ENCODE measurements at places on chromosomes 1 and 21.
A peak's percentile ranks its signal among the peaks of the same experiment; 100 is the strongest.

DNA sequence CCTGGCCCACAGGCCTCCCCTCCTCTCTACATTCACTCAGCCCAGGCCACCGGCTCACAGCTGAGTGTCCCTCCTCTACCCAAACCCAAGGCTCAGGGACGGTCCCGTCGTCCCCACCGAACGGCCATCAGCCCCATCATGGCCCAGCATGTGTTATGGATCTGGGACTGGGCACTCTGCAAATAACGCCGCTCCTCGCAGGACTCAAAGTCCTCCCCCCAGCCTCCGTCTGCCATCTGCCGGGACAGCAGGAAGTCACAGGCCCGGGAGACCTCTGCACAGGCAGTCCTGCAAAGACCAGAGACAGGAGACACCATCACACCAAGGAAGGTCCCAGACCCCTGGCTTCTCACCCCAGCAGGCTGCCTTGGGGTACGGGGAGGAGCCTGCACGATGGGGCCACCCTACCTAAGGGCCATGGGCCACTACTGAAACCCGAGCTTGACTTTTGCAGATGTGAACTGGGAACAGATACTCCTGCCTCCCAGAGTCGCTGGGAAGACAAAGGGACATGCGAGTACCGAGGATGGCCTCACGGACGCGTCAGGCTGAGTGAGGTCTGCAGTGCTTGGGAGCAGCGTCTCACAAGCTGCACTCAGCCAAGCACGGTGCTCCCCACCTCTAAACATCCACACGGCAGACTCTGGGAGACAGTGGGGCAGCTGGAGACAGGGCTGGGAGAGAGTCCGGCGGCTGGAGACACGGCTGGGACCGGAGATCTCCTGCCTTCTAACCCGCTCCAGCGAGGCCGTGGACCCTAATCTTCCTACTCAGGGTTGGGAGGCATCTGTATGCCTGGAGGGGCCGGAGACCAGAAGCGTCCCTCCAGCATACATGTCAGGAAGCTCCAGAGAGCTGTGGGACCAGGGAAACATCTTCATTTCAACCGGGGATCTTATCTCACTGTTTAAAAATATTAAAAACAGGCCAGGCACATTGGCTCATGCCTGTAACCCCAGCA lies 10.4 kb upstream of the SPATC1L start:
- DNase-seq, result no peak
- peaks cover 36% of the 10 kb centered on the region for H3K36me3 ChIP-seq
- no peak overlapping the region for H3K4me3 ChIP-seq
- no peaks in the 10 kb centered on the region for H3K4me1 ChIP-seq
- no peaks in the 10 kb centered on the region for H3K27me3 ChIP-seq
- no peak overlapping the region for H3K27ac ChIP-seq

DNA sequence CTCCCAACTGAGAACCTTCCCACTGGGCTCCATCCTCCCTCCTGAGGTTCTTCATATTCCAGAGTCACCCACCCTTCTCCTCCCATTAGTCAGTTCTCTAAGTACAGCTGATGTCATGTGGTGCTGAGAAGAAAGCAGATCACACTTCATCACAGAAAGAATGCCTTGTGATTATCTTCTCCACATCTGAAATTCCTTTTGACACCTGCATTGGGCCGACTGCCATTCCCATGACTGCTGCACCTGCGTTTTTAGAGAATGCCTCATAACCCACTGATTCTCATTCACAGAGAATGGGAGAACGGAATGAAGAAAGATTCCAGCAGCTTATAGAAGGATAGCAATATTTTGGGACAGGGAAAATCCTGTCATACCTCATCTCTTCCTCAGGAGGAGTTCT lies 14.3 kb downstream of the LEPR start:
- H3K4me3 ChIP-seq, result no peak overlapping the region
- DNase-seq, result no peak
- H3K27ac ChIP-seq, result no peak overlapping the region

DNA sequence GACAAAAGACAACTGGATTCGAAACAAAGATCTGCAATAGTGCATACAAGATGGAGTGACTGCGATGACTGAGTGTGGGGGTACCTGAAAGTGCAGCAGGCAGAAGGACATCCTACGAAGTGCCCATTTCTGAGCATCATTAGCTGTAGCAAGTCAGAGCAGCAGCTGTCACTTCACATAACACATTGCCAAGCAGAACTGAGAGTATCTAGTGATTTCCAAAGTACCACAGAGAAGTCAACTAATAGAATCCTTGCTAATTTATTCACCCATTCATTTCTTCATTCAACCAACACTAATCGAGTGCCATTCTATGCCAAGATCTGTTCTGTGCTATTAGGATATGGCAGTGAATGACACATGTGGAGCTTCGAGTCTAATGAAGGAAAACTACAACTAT lies 31.6 kb upstream of the CAMSAP2 start:
- H3K36me3 ChIP-seq, result no peaks in the 10 kb centered on the region
- no peak overlapping the region for H3K27ac ChIP-seq
- DNase-seq, result no peak
- peaks cover 6% of the 10 kb centered on the region for H3K27me3 ChIP-seq
- no peak overlapping the region for H3K4me3 ChIP-seq

DNA sequence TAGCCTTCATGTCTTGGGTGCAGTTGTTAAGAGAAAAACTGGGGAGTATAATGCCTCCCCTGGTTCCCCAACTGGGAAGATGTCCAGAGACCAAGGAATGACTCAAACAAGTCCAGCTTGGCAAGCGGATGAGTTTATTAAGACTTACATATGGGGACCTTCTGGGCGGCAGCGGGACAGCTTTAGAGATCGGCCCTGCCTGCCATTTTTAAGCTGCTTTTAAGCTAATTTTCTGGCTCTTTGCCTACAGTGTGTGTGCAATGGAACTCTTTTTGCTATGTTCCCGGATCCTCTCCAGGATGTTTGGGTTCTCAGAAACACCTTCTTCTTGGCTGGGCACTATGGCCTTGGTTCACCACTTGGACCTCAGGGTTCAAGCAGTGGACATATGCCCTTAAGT lies 99.5 kb downstream of the RYR2 start:
- no peak overlapping the region for H3K4me3 ChIP-seq
- H3K27ac ChIP-seq, result no peak overlapping the region
- H3K27me3 ChIP-seq, result no peaks in the 10 kb centered on the region
- DNase-seq, result no peak
- no peaks in the 10 kb centered on the region for H3K36me3 ChIP-seq
- no peaks in the 10 kb centered on the region for H3K4me1 ChIP-seq

DNA sequence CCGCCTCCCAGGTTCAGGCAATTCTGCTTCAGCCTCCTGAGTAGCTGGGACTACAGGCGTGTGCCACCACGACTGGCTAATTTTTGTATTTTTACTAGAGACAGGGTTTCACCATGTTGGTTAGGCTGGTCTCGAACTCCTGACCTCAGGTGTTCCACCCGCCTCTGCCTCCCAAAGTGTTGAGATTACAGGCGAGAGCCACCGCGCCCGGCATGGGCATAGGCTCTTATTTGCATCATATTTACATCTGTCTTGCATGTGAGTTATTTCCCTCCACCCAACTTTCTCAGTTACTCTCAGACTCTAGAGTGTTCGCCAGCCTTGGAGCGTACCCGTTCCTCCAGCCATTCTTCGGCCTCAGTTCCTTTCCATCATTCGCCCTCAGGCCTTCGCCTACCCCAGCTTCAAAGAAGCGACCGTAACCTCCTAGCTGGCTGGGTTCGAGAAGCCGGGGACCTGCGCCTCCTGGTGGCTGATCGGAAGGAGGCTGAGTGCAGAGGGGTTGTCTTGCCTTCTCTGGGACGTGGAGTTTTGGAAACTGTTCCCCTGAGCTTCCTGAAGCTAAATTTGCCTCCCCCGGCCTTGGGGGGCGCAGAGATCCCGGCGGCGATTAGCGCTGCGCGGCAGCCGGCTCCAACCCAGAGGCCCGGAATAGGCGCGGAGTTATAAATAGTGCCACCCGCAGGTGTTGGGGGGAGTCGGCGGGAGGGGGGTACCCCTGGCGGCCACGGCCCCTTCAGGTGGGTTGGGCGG lies 3.6 kb upstream of the ZBTB7B start:
- peaks cover 40% of the 10 kb centered on the region for H3K4me1 ChIP-seq
- no peaks in the 10 kb centered on the region for H3K27me3 ChIP-seq
- H3K36me3 ChIP-seq, result peaks cover 9% of the 10 kb centered on the region
- H3K4me3 ChIP-seq, result peak overlapping the region; percentile 99
